Omental fat pad (tissue), 4 donors: ENCODE measurements at places on chromosomes 16 and 17.

DNA sequence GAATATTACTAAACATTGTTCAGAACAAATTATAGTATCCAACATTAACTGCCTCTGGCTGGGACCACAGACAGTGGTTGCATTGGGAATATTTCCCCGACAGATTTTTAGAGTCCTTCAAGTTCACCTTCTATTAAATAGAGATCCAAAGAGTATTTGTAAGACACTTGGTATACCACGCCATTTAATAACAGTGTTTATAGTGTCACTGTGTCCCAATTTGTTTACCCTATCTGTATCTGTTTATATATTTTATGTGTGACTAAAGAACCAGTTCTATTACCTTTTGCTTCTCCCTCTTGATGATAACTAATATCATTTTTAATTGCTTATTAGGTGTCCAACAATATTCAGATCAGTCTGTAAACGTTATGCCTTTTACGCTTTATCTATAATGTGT, 191.3 kb upstream of the IRX5 start:
- no peak for DNase-seq

DNA sequence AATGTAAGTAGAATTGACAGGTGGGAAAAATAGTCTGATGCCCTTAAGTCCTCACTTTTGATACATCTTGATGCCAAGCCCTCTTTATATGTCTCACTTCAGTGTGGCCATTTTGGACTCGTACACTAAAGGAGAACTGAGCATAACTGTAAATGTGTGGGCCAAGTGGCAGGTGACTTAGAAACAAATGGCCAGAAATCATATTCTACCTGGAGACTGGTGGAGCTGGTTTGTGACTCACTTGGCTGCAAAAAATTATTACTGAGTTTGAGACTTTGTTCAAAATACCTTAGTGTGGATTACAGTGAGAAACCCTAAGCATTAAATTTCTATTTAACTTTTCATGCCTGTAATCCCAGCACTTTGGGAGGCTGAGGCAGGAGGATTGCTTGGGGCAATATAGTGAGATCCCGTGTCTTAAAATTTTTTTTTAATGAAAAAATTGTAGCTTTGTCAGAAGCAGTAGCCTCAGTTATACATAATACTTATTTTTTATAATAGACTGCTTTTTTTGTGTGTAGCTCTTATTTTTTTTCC, 5.0 kb downstream of the HAPSTR1 start:
- no peak for DNase-seq

GRCh38 chr17:57404073-57404472, 147.8 kb downstream of the MSI2 start:
- DNase-seq = no peak

GRCh38 chr16:85391175-85391707, 221.9 kb upstream of the GSE1 start:
- DNase-seq = no peak
